Jurkat, Clone E6-1 (cell line): ENCODE measurements at places on chromosomes 4 and X.

- DNase-seq: peak; percentile 3
These were observed 65.7 kb upstream of the PAGE1 start for GRCh38 chrX:49761481-49761880.

DNA sequence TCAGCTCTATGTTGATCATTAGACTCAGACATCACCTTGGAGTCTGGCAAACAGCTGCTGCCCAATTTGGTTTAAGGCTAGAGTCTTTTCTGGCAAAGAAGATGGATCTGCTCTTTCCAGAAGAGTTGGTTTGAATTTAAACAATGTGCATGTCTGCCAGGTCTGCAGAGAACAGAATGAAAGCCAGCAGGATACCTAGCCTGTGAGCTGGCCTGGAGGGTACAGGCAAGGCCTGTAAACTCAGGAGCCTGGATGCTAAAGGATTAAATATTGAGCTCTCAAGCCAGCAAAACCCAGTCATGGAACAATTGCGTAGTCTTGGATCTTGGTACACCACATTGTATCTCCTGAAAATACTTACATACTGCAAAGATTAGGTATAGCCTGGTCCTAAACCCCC lies 15.6 kb upstream of the PDLIM3 start:
- DNase-seq: no peak

GRCh38 chr4:8748236-8748575 lies 123.4 kb downstream of the HMX1 start:
- DNase-seq: no peak

DNA sequence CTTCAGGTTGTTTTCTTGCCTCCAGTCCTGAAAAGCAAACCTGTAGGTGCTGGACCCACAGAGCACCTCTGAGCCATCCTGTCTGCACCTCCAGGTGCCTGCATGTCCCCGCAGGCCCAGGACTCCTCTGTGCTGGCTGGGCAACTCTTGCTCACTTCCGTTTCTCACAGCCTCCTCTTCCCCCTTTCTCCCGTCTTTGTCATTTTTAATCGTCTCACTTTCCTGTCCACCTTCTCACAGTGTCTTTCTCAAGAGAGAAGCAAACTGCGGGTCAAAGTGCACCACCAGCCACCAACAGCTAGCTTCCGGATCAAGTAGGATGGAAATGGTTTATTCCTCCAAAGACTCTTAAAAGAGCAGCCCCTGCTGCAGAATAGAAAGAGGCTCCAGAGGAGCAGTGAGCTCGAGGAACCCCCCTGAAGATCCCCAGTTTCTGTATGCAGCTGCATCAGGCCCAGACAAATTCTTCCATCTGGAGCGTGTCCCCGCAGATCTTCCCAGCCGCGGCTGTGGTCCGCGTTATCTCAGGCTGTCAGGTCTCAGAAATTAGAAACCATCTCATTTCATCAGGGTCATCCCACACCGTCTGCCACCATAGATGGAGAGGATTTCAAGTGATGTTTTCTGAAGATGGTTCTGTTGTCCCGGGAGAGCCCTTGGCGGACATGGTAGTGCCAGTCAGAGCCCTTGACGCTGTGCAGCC lies 87.7 kb downstream of the FHDC1 start:
- DNase-seq: no peak

DNA sequence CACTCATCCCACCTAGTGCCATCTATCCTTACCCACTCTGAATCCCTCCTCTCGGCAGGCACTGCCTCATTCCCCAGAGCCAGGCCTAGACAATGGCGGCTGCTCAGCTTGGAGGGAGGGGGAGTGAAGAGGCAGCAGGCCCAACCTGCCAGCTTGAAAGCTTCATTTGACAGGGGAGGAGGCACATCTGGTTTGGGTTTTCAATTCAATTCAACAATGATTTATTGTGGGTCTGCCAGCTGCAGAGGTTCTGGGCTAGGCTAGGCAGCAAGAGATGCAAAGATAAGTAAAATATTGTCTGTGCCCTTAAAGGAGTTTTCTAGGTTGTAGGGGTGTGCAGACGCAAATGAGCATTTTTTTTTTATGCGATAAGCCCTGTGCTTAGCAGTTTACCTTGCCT lies 58.5 kb downstream of the RTL9 start:
- DNase-seq: no peak

- DNase-seq: no peak
These were observed 67.5 kb upstream of the GPR34 start for GRCh38 chrX:41621222-41621723.

GRCh38 chr4:1512738-1513660 lies 106.8 kb upstream of the NKX1-1 start:
- no peak for DNase-seq

DNA sequence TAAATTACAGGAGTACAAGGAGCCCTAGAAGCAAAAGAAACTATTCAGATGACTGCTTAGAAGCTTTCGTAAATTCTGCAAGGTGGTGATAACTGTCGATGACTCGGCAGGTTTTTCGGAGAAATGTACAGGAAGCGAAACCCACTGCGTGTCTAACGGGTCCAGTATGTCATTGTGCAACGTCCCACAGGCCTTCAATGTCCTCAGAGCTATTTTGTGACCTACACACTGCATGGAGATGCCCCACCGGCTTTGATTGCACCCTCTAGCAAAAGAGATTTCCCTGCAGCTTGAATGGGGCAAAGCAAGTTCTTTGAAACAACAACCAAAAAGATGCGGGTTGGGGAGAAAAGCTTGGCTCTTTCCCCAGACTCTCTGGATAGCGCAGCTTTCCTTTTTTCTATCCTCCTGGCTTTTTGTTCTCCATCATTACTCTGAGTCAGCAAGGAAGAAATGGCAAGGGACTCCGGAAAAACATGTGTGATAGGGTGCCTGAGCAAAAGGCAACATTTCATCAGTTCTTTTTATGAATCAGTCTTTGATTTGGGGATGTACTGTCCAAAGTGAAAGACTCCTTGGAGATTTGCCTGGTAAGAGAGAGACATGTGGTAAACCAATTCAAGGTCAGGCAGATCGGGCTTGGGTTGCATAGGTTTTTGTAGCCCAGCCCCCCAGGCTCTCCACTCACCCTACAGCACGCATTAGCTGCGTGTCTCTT lies 112.0 kb upstream of the TBL1X start:
- DNase-seq: no peak

DNA sequence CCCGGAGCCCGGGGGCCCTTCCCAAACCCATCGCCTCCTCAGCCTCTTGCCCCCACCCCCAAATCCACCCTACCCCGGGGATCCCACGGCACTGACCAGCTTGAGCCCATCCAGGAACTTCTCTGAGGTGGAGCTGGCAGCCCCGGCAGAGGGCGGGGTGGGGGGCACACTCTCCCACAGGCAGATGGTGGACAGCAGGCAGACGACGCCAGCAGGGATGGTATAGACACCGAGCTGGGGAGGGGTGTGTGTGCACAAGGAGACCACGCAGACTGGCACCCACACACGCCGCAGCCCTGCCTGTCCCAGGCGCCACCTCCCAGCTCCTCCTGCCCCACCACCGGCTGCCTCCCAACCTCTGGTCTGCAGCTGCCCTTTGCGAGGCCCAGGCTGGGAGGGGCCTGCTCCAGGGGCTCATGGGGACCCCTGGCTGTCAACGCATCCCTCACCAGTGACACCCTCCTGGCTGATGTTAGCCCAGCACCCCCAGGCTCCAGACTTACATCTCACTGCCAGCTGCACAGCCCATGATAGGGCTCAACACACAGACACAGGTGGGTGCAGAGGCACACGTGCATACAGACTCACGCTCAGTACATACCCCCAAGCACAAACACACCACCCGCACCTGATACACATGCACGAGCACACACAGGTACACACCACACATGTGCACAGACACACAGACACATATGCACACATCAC lies 4.2 kb downstream of the SLC49A3 start:
- no peak for DNase-seq

- DNase-seq: peak; percentile 81
These were observed at the start of gene PDS5A for GRCh38 chr4:39977489-39978377. Gene PDS5A (minus strand): TSS chr4:39977911. CDS start chr4:39976577, 1,334 bp downstream.

- DNase-seq: no peak
These were observed 448 bp upstream of the SCFD2 start for GRCh38 chr4:53366301-53366716.

- no peak for DNase-seq
These were observed 16.5 kb downstream of the TRAPPC2 start for GRCh38 chrX:13717700-13718472.

GRCh38 chr4:40698733-40699132 lies 51.0 kb upstream of the NSUN7 start:
- no peak for DNase-seq

GRCh38 chrX:82813671-82814078 lies 694.4 kb upstream of the POU3F4 start:
- no peak for DNase-seq

GRCh38 chr4:123484291-123484926 lies 87.8 kb downstream of the SPRY1 start:
- no peak for DNase-seq

- DNase-seq: no peak
These were observed 175.4 kb upstream of the MBNL3 start for GRCh38 chrX:132664273-132664672.

GRCh38 chr4:101252721-101253120 lies 94.6 kb downstream of the PPP3CA start:
- DNase-seq: no peak

DNA sequence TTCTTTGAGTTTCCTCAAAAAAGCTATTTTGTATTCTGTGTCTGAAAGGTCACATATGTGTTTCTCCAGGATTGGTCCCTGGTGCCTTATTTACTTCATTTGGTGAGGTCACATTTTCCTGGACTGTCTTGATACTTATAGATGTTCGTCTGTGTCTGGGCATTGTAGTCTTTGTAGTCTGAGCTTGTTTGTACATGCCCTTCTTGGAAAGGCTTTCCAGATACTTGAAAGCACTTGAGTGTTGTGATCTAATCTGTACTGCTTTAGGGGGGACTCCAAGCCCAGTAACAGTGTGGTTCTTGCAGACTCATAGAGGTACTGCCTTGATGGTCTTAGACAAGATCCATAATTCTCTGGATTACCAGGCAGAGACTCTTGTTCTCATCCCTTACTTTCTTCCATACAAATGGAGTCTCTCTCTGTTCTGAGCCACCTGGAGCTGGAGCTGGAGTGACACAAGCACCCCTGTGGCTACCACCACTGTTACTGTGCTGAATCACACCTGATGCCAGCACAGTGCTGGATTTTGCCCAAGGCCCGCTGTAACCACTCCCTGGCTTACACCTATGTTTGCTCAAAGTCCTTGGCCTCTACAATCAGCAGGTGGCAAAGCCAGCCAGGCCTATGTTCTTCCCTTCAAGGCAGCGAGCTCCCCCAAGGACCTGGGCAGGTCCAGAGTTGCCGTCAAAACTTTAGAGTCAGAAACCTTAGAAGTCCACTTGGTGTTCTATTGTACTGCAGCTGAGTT lies 72.3 kb upstream of the EFHC2 start:
- DNase-seq: no peak

GRCh38 chr4:7336732-7337131 lies 98.0 kb downstream of the PSAPL1 start:
- DNase-seq: no peak

- no peak for DNase-seq
These were observed 153.3 kb downstream of the PRDM5 start for GRCh38 chr4:120769227-120769626.

DNA sequence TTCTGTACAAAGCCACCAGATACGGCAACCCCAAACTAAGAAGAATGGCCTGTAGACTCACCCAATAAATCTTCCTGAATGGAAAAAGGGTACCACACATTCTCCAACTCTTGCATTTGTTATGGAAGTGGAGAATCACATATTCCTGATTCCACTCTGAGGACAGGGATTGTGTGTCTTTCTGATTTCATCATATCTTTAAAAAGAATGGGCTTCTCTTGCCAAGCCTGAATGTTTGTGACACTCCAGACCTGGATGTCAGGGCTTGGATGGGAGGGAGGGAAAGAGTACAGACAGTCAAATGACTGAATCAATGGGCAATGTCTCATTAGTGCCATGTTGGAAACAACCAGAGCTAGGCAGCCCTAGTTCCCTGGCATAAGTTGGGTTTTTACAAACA lies 77.4 kb downstream of the PLAC1 start:
- DNase-seq: no peak

GRCh38 chrX:67587946-67588624 lies 44.3 kb downstream of the AR start:
- no peak for DNase-seq

- no peak for DNase-seq
These were observed 242.8 kb downstream of the PCDH7 start for GRCh38 chr4:30962939-30963338.

- DNase-seq: no peak
These were observed 35.3 kb upstream of the CXCL8 start for GRCh38 chr4:73705056-73705432.

- DNase-seq: no peak
These were observed 160.5 kb upstream of the AGTR2 start for GRCh38 chrX:116009861-116010710.

- no peak for DNase-seq
These were observed 67.6 kb upstream of the GYPA start for GRCh38 chr4:144208074-144208473.

DNA sequence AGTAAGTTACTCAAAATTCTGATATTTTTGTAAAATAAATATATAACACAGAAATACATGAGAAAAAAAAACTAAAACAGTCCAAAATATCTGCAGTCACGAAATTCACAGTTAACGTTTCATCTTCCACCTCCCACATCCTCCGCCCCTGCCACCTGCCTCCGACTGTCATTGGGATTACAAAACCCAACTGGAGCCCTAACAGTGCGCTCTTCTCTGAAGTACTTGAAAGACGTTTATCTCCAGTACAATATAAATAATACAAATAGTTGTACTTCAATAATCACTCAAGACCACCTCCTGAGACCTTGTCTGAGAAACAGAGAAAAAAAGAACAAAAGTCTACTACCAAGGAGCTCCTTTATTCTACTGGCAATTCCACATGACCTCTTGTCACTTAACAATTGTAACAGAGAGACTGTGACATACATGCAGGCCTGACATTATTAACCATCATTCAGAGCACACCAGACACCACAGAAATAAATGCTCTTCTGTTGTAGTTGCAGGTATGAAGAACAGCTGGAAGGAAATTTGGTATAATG lies 280.6 kb downstream of the PPP3CA start:
- peak; percentile 26 for DNase-seq

DNA sequence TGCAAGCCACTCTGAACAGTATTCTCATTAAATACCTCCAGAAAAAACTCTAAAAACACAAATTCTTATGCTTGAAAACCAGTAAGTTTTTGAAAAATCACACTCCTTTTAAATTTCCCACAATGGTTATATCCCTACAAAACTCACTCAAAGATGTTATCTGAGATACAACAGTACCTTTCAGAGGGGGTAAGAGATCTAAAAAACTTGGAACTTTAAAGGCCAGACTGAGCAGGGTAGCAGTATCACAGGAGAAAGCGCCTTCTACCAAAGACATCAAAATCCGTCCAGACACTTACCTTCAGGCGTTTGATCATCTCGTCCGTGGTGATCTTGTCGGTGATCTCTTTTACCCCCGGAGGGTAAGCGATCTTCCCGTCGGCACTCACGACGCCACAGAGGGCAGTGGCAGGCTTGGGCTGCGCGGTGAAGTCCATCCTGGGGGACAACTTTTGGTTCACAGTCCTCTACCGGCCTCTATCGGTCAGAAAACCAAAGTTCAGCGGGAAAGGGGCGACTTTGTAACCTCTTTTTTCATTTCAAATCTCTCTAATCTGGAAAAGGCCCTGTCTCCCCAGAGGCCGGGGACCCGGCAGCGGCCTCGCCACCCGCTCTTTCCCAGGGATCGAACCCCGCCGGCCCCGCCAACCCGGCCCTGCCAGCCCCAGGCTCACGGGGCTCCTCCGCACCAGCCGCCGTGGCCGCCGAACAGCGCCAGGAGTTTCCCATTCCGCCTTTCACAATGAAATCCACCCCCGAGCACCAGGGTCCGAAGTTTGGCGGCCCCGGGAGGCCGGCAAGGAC lies 1.4 kb downstream of the PDS5A start:
- DNase-seq: peak; percentile 59
